ENCODE measurements at places on chromosomes 6 and 20.

GRCh38 chr6:161554883-161555282, 281.0 kb upstream of the AGPAT4 start:
- no peak for DNase-seq

DNA sequence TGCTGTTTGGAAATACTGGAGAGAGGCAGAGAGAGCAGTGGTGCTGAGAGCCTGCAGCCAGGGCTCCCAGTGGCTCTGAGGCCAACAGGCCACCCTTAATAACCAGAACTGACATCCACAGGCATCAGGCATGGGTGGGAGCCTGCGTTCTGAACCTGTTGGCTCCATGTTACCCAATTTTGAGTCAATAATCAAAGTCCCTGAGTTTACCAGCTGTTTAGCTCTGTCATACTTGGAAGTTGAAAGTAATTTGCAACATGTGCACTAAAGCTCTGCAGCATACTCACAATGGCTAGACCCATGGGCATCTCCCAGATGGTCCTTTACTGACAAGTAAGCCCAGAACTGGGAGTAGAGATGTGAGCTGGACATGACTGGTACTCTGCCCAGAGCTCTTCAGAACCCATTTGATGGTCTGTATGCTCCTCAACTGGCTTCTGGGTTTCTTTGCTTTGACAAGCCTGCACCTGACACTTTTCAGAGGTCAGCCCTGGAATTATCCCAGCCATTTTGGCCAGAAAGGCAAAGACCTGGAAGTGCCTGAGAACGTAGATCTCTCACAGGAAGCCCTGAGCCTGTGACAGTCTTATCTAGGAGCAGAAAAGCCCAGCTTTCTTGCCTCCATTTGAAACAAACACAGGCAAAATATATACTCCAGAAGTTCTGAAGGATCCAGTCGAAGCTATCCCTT, 122.4 kb upstream of the CITED2 start:
- DNase-seq: no peak

- DNase-seq: peak; percentile 68
These were observed at the start of gene CGAS for GRCh38 chr6:73452107-73452461. TSS of gene CGAS (minus strand) at chr6:73452297. CDS start at chr6:73452181, 116 bp downstream.

GRCh38 chr20:50130995-50131394, 18.0 kb upstream of the UBE2V1 start:
- DNase-seq: no peak

DNA sequence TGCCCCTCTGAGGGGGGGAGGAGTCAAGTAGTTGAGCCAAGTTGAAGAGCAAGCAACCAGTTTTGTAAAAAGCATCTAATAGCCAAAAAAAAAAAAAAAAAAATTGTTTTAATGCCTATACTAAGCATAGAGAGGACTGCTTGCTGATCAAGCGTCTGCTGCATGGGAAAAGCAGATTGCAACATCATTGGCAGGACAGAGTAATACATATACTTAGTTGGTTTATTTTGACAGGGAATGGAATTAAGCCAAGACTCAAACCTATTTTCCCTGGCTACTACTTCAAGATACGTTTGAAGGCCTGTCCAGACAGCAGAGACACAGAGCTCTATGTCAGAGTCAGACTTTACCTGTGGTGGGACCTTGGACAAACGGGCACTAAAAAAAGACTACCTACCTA, 120.5 kb downstream of the RTN4IP1 start:
- no peak for DNase-seq

DNA sequence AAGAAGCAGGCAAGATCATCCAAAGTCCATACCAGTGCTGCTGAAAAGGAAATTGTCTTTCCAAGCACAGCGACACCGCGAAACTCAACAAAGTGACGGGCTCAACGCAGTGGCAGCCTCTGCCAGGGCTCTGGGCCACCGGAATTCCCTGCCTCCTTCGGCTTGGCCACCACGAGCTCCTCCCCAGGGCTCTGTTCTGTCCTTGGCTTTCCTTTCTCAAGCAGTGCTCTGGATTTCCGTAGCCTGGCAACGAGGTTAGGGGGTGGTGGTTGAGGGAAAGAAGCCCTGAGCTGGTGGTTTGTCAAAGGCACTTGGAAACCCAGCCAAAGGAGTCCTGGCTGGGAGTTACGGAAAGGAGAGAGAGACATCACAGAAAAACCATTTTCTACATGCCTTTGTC, 31.2 kb downstream of the PRR18 start:
- no peak for DNase-seq
